Testis (tissue), 5 donors: ENCODE measurements at places on chromosomes 6 and 20. TPM values are rescaled to one million over a fixed set of nuclear protein-coding genes. Genes with fewer than 3 reads are reported as not detected.

DNA sequence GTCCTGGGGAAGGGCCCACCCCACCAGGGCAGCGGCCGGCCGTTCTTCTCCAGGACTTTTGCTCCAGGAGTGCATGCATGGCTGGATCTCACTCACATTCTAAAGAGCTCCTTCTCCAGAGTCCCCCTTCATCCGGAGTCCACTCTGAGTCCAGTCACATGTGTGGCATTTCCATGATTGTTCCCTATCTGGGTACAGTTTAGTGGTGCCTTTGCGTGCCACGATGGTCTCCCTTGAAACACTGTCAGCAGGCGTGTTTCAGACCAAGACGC, 20.9 kb downstream of the OSBPL2 start:
- no peaks in the 10 kb centered on the region for H3K27me3 ChIP-seq
- no peak for DNase-seq

GABRR1 gene
- 1.6 TPM for total RNA-seq

DNA sequence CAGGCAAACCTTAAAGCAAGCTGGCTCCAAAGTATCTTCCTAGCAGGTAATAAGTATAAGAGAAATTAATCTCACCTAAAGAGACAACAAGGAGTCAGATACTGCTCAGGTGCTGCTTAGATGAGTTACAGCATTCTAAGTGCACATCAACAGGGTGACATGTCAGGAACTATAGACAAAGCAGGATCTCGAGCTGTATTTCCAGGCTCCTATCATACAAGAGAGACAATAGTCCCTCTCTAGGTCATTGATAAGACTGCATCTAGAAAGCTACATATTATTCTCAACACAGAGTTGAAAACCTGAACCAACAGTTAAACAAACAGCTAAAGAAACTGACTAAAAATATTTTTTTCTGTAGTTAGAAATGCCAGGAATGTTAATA, 3.9 kb downstream of the PTPRK start:
- no peaks in the 10 kb centered on the region for H3K4me1 ChIP-seq
- no peaks in the 10 kb centered on the region for H3K27me3 ChIP-seq
- no peaks in the 10 kb centered on the region for H3K36me3 ChIP-seq
- no peak for DNase-seq
- no peak overlapping the region for H3K4me3 ChIP-seq

DNA sequence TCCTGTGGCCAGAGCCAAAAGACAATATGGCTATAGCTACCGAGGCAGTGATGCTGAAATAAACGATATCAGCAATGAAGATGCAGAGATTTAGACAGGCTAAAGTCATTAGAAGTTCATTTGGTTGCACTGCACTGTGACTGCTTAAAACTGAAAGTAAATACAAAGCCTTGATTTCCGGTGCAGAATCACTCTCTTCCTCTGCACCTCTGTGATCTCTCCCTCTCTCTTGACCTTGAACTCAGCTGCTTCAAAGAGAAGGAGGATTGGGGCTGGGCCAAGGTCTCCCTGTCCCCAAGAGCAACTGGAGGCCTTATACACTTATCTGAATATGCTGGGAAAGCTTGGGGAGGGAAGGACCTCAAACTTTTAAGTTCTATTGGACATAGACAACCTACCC, 34.6 kb upstream of the SPACA1 start:
- H3K4me1 ChIP-seq, result no peaks in the 10 kb centered on the region
- H3K27ac ChIP-seq, result no peak overlapping the region
- no peak overlapping the region for H3K4me3 ChIP-seq

DNA sequence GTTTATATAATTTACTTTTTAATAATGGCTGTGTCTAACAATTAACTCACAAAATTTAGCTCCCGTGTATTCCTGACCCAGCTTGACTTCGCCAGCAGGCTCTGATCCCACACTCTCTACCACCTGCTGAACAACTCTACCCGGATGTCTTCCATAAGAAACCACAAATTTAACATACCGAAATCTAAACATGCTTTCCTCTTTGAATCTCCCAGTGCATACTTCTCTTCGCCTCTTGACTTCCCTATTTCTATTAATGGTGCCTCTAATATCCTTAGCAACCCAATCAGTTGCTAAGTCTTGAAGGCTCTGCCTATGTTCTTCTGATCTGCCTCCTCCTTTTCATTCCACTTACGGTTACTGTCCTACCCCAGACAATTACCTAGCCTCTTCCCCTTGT, 4.6 kb upstream of the MYB start:
- H3K4me1 ChIP-seq, result no peaks in the 10 kb centered on the region
- no peak for DNase-seq
- H3K27me3 ChIP-seq, result no peaks in the 10 kb centered on the region
- H3K4me3 ChIP-seq, result no peak overlapping the region

GRCh38 chr6:2715737-2716136, 35.0 kb downstream of the MYLK4 start:
- no peaks in the 10 kb centered on the region for H3K36me3 ChIP-seq
- no peak overlapping the region for H3K27ac ChIP-seq
- H3K27me3 ChIP-seq, result no peaks in the 10 kb centered on the region
- no peak for DNase-seq

PHACTR1 gene
- 7.6 TPM for total RNA-seq

DNA sequence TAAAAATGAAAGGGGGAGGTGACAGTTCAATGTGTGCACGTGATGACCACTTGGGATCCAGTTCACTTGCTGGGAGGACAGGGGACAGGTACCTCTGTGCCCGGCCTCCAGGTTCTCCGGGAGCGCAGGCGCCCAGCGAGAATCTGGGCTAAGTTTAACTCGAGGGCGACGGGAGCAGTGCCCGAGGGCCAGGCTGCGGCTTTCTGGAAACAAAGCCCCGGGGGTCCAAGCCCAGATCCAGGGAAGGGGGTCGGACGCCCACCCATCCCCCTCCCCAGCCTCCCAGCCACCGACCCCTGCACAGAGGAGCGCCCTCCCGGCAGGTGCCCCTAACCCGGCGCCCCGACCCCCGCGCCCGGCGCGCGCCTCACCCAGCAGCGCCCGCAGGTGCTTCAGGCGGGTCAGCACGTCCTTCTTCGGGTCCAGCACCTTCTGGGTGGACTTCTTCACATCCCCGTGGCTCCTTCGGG, 405 bp downstream of the RALGAPA2 start:
- H3K4me3 ChIP-seq, result peak overlapping the region; percentile 84
- no peaks in the 10 kb centered on the region for H3K36me3 ChIP-seq
- H3K27me3 ChIP-seq, result no peaks in the 10 kb centered on the region
- peaks cover 9% of the 10 kb centered on the region for H3K4me1 ChIP-seq

SLC52A3 gene
- 247 TPM for total RNA-seq

GRCh38 chr6:170004585-170005210, 253.3 kb downstream of the ERMARD start:
- H3K4me3 ChIP-seq, result no peak overlapping the region
- no peaks in the 10 kb centered on the region for H3K36me3 ChIP-seq
- no peak overlapping the region for H3K27ac ChIP-seq

- H3K27ac ChIP-seq, result no peak within 1 kb of the TSS
- peak within 1 kb of the TSS; percentile 75 for H3K4me3 ChIP-seq
- DNase-seq, result peak; percentile 97
- no peaks in the 10 kb centered on the region for H3K36me3 ChIP-seq
- no peaks in the 10 kb centered on the region for H3K4me1 ChIP-seq
Measured at GRCh38 chr6:39724787-39725631, at the start of gene KIF6. TSS of gene KIF6 (minus strand) at chr6:39725408. CDS start at chr6:39725310, 98 bp downstream.

DNA sequence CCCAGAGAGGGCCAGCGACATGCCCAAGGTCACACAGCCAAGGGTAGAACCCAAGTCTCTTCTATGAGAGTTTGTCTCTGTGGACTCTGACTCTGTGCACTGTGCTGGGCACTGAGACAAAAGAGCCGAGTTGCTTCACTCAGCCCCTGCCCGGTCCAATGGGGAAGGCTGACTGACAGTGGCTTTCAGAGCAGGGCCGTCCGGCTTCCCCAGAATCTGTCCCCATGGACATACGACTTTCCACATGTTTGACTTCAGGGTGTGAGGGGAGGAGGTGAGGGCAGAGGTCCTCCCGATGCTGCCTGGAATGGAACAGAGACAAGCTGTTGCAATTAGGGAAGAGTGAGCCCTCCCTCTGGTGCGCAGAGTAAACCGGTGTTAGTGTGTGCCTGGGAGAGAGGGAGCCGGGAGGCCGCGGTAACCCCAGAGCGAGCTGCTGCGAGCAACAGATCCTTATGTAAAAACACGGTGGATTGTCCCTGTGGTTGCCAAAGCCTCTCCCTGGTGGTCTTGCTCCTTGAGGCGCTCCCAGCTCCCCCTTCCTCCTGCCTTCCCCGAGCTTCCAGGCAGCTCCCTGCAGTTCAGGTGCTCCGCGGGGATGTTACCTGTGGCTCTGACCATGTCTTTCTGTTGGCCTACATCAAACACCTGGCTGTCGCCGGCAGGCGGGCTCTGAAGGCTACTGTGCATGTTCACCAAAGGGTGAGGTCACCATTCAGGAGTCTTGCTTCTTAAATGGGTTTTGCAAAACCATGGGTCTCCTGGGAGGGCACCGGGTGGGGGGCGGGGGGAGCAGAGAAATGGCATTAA, 672 bp downstream of the SIRPA start:
- peak overlapping the region; percentile 66 for H3K4me3 ChIP-seq
- peak overlapping the region; percentile 92 for H3K27ac ChIP-seq

KHDC1L gene
- total RNA-seq, result 3.5 TPM

DNA sequence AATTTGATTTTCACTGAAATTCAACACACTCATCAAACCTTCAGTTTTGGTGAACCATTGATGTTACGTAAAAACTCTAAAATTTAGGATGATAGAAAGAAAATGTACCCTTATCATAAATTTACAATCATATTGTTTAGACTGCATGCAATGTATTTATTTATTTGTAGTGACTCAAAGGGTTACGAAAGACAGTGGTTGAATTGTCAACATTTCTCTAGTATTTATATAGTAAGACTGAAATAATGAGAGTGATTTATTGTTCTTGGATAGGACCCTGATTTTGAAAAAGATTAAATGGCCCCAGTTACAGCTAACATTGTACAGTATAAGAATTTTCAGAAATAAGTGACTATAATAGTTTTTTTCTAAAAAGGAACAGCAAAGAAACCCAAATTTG, 591.5 kb downstream of the RFPL4B start:
- H3K27me3 ChIP-seq, result no peaks in the 10 kb centered on the region
- no peak overlapping the region for H3K4me3 ChIP-seq
- no peak for DNase-seq

ARFGEF3 gene
- 2.9 TPM for total RNA-seq

ZNF311 gene
- 3.5 TPM for total RNA-seq

TSBP1 gene
- 18.4 TPM for total RNA-seq

DNA sequence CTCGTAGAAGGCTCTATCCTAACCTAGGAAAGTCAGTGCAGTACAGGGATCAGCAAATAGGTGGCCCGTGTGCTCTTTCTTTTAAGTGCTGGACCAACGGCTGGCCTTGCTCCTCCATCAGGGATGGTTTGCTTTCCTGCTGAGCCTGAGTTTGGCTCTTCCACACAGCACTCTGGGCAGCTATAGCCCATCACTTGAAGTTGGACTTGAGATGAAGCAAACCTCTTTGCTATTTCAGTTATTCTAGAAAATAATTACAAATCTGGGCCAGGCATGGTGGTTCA, 66.9 kb upstream of the KCNK16 start:
- H3K27me3 ChIP-seq, result no peaks in the 10 kb centered on the region
- H3K27ac ChIP-seq, result no peak overlapping the region
- H3K4me3 ChIP-seq, result no peak overlapping the region
- no peak for DNase-seq
- no peaks in the 10 kb centered on the region for H3K36me3 ChIP-seq

DNA sequence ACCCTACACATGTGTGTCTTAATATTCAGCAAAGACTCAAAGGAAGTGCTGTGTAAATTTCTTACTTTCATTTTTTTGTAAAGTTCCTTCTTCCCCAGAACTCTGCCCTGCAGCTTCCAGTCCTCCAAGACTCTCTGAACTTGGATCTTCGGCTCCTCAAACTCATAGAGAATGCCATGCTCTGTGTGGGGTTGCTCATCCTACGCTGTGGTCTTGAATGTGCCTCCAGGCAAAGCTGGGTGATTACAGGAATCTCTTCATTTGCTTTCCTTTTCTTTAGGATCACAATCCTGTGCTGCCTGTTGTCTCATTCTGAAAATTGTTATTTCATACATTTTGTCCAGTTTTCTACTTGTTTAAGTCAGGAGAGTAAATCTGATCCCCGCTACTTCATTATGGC, 14.5 kb upstream of the CDC5L start:
- H3K36me3 ChIP-seq, result no peaks in the 10 kb centered on the region
- no peak overlapping the region for H3K4me3 ChIP-seq
- H3K4me1 ChIP-seq, result no peaks in the 10 kb centered on the region
- H3K27ac ChIP-seq, result no peak overlapping the region
- H3K27me3 ChIP-seq, result no peaks in the 10 kb centered on the region

GRCh38 chr20:59192533-59192896, 28.9 kb downstream of the ZNF831 start:
- H3K36me3 ChIP-seq, result no peaks in the 10 kb centered on the region
- H3K27ac ChIP-seq, result no peak overlapping the region
- DNase-seq, result no peak
- no peaks in the 10 kb centered on the region for H3K27me3 ChIP-seq
- H3K4me3 ChIP-seq, result peak overlapping the region; percentile 29
- no peaks in the 10 kb centered on the region for H3K4me1 ChIP-seq

DNAH8 gene
- total RNA-seq, result 23.7 TPM

DNA sequence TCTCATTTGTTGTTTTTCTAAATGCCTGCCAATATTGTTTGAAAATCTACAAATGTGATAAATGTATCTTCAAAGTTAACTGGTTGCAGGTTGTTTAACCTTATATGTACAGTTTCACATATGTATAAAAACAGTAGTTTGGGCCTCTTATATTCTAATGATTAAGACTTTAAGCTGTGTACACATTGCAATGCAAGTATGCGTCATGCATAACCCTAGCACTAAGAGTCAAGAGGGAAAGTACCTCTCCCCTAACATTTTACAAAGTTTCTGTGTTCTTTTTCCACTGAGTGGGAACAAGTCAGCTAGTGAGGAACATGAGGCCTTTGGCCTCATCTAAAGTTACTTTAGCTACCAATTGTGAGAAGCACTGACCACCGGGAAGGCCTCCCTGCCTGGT, 25.7 kb upstream of the MICB start:
- no peak overlapping the region for H3K27ac ChIP-seq
- no peak for DNase-seq
- no peaks in the 10 kb centered on the region for H3K27me3 ChIP-seq
- no peaks in the 10 kb centered on the region for H3K4me1 ChIP-seq
- H3K36me3 ChIP-seq, result no peaks in the 10 kb centered on the region

FKBP1C gene
- 0.47 TPM for total RNA-seq

ADGRF1 gene
- total RNA-seq, result 2.4 TPM

CALHM6 gene
- 10.4 TPM for total RNA-seq

GRCh38 chr20:62176866-62177265, 6.0 kb upstream of the MTG2 start:
- H3K27ac ChIP-seq, result no peak overlapping the region
- H3K36me3 ChIP-seq, result no peaks in the 10 kb centered on the region
- DNase-seq, result no peak
- no peaks in the 10 kb centered on the region for H3K4me1 ChIP-seq
- H3K4me3 ChIP-seq, result no peak overlapping the region

TFAP2A gene
- total RNA-seq, result 4.8 TPM

PGM3 gene
- total RNA-seq, result 36.3 TPM
